Glutamatergic neuron (in vitro differentiated cells): ENCODE measurements at places on chromosomes 12 and 14.

- DNase-seq: no peak
Observed at GRCh38 chr12:69440016-69440415, 30.2 kb upstream of the FRS2 start.

DNA sequence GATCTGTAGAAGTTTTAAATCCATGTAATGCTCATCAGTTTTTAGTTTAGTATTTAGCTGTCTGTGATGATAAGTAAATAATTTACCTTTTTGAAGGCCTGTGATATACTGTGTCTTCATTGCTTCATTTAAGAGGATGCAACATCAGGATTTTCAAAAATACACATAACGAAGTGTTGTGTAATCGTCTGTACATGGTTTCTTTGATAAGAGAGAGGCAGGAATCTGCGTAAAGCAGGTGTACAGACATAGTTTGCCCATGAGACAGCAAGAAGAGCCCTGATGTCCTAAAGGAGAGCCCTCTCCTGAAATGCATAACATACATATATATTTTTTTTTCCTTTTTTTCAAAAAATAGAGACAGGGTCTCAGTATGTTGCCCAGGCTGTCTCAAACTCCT lies 44.8 kb downstream of the RASSF3 start:
- DNase-seq: no peak

GRCh38 chr12:115478505-115478904 lies 794.5 kb upstream of the TBX3 start:
- DNase-seq: no peak

- DNase-seq: no peak
Observed at GRCh38 chr14:50099335-50099734, 17.0 kb downstream of the VCPKMT start.

- DNase-seq: no peak
Observed at GRCh38 chr12:67988601-67989021, 636 bp upstream of the IFNG-AS1 start.

DNA sequence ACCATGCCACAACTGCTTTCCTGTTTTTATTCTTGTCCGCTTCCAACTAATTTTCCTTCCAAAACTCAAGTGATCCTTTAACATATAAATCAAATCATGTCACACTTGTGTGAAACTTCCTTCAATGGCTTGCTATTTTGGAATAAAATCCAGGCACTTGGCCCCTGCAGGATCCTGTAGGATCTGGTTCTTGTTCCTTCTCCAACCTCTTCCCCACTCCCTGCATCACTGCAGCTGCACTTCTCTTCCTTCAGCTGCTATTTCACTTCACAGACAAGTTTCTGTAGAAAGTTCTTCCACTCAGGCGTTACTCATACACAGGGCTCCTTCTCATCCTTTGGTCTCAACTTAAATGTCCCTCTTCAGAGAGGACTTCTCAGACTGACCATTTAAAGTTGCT lies 239.7 kb upstream of the BTG1 start:
- DNase-seq: no peak

- DNase-seq: no peak
Observed at GRCh38 chr12:44570036-44570583, 306.0 kb downstream of the NELL2 start.

DNA sequence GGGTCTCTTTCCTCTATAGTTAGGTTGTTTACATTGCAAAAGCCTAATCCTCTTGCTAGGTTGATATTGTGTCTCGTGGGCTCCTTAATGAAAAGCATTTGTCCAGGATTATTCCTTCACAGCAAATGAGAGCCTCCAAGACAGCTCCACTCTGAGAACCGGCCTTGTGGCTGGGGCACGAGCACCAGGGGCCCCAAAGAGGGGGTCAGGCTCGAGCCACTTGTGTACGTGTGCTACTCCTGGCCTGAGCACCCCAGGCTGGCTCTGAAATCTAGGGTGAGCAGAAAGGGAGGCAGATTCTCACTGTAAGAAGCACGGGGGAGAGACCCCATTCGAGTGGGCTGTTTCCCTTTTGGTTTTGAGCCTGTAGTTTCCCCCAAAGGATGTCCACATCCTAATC lies 45.0 kb upstream of the FZD10 start:
- no peak for DNase-seq

DNA sequence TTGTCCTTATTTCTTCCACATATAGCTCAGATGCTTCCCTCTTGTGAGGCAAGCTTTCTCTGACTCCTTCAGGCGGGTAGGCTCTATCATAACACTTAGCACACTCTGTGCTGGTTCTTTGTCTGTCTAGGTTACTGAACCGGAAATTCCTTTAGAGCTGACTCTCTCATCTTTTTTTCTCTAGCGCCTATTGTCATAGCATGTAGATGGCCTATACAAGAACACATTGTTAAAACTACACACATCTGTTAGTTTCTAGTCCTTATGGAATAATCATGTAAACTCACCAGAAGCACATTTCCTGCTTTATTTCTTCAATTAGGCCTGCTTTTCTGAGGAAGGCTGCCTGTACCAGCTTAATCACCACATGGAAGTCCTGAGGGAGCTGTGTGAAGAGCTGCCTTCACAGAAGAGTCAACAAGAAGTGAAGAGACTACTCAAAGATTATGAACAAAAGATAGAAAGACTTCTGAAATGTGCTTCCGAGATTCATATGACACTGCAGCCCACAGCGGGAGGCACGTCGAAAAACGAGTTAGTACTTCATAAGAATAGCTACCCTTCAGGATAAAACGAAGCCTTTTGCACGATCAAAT lies 143.9 kb downstream of the SYNE2 start:
- DNase-seq: no peak

DNA sequence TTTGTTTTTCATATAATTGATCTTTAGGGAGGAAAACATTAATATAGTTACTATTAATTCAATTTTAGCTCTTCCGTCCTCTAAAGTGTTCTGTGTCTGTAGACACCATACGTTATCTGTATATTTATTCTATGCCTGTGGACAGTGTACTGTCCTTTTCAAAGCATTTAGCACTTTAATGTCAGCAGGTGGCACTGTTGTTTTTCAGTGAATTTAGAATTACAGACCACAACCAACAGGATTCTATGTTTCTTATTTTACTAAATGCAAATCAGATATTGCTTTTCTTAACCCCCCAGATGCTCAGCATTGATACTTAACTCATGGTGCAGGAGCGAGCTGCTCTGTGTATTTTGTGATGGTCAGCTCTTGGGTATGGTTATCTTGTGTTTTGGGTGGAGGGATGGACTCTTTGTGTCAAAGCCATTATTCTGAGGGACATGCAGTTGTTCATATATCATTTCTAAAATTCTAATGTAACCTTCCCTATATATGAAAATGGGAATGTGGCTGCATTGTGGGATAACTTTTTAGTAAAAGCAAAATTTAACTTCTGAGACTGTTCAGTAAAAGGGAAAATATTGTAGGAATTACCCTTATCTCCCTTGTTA lies 65.2 kb downstream of the PAPOLA start:
- DNase-seq: no peak

DNA sequence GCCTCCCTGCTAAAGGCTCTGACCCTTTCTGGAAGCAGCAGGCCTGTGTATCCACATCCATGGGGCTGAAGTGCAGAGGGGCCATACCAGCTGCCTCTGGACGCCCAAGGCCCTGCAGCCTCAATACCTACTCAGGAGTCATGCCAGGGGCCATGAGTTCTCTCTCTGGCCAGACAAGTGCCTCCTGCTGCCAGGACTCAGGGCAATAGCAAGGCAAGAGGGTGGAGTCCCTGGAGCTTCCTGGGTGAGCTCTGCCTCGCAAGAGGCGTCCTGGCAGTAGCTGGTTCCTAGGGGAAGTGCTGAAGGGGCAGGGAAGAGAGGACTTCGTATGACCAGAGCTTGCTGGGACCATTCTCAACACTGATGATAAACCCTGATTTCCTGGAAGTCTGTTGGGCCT lies 10.9 kb upstream of the ENDOU start:
- DNase-seq: no peak

DNA sequence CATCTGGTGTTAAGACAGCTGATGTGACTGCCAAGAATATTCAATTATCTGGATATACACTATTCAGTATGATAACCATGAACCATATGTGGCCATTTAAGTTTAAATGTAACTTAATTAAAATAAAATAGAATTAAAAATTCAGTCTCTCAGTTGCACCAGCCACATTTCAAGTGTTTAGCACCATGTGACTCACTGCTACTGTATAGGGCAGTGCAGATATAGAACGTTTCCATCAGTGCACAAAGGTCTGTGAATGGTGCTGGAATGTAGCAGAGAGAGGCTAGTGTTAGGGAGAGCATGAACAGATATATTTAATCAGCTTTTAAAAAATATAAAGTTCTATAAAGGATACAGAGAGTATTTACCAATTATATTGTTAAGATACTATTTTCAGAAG lies 28.7 kb downstream of the ARID4A start:
- no peak for DNase-seq
